ENCODE measurements at places on chromosomes 5 and 9.

- no peak for DNase-seq
These were observed 141.6 kb downstream of the SLC25A46 start for GRCh38 chr5:110880413-110880812.

- DNase-seq: no peak
These were observed 395.6 kb upstream of the MPDZ start for GRCh38 chr9:13674926-13675637.

GRCh38 chr9:125747765-125748445 lies 732 bp downstream of the PBX3 start:
- no peak for DNase-seq

- no peak for DNase-seq
These were observed 21.6 kb downstream of the FOXE1 start for GRCh38 chr9:97874624-97875023.

- no peak for DNase-seq
These were observed 15.5 kb upstream of the TRIM32 start for GRCh38 chr9:116671605-116672004.

DNA sequence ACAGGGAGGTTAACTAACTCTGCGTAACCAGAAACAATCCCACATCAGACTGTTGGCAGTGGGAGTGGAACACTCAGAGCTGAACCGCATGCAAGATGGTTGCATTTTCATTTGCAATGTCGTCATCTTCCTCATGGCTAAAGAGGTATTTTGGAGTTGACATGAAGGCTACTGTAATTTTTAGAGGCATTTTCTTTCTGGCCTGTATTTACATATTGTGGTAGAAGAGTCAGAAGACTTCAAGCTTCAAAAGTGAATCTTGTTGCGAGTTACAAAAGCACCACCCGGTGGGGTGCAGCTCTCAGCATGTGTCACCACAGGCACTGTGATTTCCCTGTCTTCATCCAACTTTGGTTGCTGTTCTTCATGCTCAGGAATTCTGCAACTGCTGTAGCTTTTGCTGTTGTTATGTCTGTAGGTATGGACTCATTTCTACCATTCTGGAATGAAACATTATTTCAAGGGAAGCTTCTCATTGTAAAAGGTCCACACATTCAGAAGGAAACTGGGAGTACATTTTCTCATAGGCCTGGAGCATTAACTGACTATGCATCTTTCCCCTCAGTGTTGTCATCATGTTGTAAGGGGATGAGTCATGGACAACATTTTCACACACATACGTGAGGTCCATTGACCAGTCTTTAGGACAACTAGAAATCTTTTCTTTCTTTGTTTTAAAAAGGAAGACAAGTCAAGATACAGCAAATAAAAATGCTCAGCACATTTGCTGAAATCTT lies 35.4 kb upstream of the GDNF start:
- DNase-seq: no peak

GRCh38 chr9:134570151-134570621 lies 71.4 kb upstream of the COL5A1 start:
- peak; percentile 23 for DNase-seq

DNA sequence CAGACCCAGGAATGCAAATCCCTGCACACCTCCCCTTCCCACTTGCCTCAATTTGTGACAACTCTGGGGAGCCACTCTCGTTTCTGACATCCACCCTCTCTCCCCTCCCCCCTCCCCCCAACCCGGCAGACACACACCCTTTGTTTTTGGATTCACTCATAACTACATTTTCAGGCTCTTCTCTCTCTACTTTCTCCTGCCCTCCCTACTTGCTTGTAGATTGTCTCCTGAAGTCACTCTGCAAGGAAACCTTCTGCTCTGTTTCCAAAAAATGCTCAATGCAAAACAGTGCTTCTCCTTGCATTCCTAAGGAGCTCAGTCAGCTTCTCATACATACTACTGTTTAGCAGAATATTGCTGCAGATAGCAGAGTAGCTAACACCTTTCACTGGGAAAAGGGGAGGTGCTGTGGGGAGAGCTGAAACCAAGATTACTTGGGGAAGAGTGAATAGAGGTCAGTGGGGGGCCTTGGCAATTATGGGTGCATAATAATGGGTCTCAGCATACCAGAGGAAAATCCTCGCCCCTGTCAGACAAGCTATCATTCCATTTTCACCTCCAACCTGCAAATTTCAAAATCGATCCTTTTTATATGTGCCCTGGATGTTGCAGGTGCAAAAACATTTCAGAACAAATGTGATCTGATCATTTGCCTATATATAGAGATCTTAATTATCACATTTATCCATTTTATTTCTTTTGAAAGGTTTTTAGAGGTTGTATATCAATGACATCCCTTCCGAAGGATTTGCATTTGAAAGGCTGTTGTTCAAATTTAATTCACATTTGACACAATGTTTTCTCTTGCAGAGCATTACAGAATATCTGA lies 1860.7 kb upstream of the WWC1 start:
- peak; percentile 80 for DNase-seq

- DNase-seq: no peak
These were observed 13.4 kb upstream of the AIF1L start for GRCh38 chr9:131082774-131083512.

DNA sequence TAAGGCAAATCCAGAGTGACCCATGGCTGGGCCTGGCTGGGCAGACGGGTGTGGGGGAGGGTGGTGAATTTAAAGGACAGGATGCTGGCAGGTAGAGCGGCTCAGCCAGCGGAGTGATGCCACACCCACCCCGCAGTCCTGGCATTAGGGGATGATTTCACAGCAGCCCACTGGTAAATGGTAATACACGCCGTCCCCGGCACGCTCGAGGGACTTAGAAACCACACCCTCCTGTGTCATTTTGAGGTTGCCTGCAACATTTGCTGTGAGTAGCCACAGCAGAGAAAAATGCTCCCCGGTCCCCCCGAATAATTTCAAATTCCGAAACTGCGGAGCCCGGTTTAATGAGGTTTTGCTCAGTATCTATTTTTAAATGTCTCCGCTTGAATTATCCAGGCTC lies 71.3 kb upstream of the FCN2 start:
- DNase-seq: no peak

DNA sequence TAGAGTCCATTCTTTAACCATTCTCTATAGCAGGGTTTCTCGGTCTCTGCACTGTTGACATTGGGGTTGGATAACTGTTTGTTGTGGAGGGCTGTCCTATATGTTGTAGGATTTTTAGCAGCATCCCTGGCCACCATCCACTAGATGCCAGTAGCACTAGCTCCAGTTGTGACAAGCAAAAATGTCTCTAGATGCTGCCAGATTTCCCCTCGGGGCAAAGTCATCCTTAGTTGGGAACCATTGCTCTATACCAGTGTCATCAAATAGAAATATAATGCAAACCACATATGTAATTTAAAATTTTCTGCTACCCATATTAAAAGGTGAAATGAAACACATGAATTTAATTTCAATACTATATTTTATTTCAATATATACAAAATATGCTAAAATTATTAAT lies 2.9 kb downstream of the TTC23L start:
- no peak for DNase-seq

DNA sequence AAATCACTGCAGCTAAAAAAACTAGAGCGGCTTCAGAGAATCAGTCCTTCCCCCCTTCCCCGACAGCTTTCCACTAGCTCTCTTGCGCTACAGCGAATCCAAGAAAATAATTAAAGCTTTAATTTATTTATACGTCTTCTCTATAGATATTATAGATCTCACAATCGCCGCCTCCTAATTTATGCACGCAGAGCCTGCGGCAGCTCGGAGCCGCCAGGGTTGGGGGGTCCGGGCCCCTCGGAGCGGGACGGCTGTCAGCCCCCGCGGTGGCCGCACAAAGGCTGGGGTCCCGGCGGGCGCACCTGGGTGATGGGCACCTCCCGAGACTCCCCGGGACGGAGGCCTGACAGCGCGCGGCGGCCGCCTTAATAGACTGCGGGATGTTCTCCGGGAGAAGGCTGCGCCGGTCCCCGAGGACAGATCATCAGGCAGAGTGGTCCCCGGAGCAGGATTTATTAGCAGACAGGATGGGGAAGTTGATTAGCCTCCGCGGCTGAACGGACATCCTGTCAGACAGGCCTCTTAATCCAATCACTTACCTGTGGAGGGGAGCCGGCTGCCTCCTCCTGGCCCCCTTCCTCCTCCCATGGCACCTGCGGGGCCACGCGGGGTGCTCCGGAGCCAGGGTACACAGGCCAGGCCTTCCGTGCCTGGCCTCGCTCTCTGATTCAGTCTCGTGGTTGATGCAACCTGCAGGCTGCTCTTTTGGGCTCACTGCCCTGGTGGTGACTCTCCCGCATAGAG lies 166.8 kb downstream of the MELK start:
- no peak for DNase-seq

GRCh38 chr5:150486402-150487198 lies 21.3 kb upstream of the NDST1 start:
- peak; percentile 63 for DNase-seq

- DNase-seq: no peak
These were observed 623.1 kb downstream of the BNC2 start for GRCh38 chr9:16247188-16247875.

GRCh38 chr5:113213551-113214425 lies 221.0 kb downstream of the TSSK1B start:
- no peak for DNase-seq

DNA sequence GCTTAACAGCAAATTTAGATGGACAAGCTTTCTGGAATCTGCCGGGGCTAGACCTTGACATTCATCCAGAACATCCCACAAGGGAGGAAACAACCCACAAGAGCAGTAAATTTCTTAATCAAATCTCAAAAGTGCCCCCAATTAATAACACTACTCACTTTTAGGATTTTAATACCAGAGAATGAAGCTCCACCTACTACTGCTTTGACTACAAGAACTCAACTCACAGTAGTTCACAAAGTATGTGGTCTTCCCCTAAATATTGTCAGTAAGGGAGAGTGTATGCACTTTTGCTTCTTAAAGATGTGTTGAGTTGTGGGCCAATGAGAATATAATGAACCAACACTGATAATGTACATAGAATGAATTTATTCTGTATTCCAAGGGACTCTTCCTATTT lies 94.7 kb downstream of the EBF1 start:
- no peak for DNase-seq

GRCh38 chr5:109690975-109691574 lies 1.3 kb downstream of the MAN2A1 start:
- DNase-seq: no peak
